Cardiac fibroblast (primary cell): ENCODE measurements at places on chromosomes 2 and 18.

GRCh38 chr18:7957297-7957696 is 390.2 kb downstream of the PTPRM start:
- no peak for DNase-seq

DNA sequence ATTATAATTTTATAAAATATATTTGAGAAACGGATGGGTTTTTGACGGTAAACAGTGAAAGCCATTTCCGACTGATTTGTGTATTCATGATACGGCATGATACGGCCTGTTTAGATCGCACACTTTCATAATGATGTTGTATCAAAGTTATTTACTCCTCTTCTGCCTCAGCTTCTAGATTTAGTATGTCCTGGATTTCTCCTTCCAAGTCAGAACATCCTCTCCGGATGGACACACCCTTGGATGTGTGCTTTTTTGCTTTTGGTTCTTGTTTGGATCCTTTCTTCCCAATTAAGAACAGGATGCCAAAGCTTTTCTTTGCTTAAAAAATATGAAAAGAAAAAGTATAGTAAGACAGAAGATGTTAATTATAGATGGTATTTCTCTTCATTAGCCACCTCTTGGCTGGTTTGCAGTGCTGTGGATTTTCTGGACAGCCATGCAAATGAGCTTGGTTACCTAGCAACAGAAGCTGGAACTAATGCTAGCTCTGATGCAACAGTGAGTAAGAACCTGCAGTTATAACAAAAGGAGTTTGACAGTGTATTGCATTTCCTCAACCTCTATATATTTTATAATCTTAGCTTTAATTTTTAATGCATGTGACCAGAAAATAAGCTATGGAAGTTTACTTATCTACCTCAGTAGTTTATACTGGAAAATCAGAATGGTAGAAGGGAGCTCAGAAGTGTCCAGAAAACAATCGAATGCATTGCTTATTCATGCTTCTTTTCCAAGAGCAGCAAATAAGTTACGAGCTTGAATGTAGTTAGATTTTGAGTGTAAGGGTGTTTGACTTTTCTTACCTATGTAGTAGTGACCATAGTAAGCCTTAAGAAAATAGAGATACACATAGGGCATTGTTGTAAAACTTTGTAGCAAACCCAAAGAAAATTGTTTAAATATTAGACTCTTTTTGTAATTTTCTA is 27.9 kb downstream of the RMND5A start:
- DNase-seq: peak; percentile 81

- DNase-seq: no peak
Observed at GRCh38 chr2:198807131-198807530, 650.6 kb downstream of the SATB2 start.

- no peak for DNase-seq
Observed at GRCh38 chr18:8001711-8002301, 434.7 kb downstream of the PTPRM start.

DNA sequence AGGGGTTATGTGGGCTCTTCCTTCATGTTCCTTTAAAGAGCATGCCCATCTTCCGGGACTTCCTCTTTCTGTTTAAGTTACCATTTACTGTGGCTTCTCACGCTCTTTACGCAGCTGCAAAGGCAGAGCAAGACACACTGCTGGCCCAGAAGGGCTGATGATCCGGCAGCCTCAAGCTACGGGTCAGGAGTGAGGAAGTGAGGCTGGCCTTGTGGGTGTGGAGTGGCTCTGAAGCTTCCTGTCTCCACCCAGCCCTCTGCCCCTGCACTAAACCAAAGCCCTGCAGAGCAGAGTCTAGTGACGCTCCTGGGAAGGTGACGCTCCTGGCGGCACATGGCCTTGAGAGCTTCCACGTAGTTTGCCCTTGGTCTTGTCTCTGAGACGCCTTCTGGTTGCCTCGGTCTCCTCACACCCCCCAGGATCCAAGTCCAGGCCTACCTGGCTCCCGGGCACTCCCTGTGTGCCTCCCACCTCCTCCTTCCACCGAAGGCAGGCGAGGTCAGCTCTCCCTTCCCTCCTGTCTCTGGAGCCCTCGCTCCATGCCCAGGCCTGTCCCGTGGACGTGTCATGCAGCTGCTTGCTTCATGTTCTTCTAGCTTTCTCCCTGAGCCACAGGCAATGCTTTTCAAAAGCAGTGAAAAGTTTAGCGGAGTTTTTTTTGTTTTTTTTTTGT is 50.3 kb downstream of the ARL4C start:
- DNase-seq: no peak

- peak; percentile 68 for DNase-seq
Observed at GRCh38 chr2:235026649-235027557, 75.1 kb downstream of the SH3BP4 start.

- no peak for DNase-seq
Observed at GRCh38 chr2:141508086-141508752, 622.6 kb downstream of the LRP1B start.

GRCh38 chr18:31555971-31556747 is 35.5 kb upstream of the TTR start:
- DNase-seq: peak; percentile 85

- DNase-seq: no peak
Observed at GRCh38 chr2:20054119-20054518, 2.7 kb upstream of the LAPTM4A start.

- no peak for DNase-seq
Observed at GRCh38 chr18:70107091-70107490, 98.4 kb downstream of the RTTN start.

- no peak for DNase-seq
Observed at GRCh38 chr18:76578571-76579300, 83.7 kb upstream of the ZNF516 start.

DNA sequence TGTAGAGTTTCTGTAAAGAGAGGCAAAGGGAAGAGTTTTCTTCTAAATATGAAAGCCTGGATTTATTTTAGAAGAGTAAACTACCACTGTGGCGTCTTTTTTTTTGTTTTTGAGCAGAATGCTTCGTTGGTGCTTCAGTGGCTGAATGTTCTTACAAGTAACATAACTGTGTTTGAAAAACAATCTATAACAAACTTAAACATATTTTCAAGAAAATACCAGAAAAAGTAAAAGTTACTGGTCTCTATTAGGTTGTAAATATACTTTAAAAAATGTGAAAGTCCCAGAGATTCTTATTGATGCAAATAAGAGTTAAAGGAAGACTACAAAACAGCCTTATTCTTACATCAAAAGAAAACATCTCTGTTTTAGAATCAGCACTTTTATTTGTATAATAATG is 76.2 kb downstream of the NEB start:
- no peak for DNase-seq

- DNase-seq: no peak
Observed at GRCh38 chr2:88082781-88083180, 15.2 kb downstream of the SMYD1 start.

- no peak for DNase-seq
Observed at GRCh38 chr18:44862112-44862511, 181.4 kb downstream of the SETBP1 start.

DNA sequence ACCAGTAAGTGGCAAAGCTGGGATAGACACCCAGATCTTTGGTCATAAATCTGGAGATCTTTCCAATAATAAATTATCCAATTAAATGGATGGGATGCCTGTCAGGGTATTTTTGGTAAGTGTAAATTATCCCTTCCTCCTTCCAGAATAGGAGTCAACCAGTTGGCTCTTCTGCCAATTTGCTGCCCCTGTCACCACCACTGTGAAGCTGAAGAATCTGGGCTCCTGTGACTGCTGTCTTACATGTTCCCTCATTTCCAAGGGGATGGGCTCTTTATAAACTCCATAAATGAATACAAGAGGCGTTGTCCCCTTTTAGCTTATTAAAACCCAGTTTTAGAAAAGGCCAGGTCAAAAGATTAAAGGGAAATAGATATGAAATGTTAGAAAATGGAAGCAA is 17.8 kb upstream of the BMP10 start:
- no peak for DNase-seq

GRCh38 chr2:62408241-62408677 is 97.7 kb downstream of the TMEM17 start:
- peak; percentile 15 for DNase-seq

DNA sequence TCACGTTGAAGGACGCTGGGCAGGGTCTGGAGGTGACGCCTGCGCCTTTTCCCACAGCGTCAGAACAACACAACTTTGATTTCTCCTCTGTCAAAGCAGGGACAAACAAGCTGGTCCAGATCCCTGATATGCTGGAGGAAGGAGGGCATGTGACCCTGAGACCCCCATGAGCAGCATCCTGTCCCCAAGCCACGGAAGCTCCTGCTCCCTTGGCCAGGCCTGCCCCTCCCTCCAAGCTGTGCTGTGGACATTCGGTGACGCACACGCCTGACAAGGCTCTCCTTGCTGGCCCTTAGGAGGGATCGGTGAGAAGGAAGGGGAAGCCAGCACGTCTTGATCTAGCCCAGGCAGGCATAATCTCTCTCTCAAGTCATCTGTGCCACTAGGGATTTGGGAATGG is 11.3 kb downstream of the MLPH start:
- DNase-seq: peak; percentile 15

DNA sequence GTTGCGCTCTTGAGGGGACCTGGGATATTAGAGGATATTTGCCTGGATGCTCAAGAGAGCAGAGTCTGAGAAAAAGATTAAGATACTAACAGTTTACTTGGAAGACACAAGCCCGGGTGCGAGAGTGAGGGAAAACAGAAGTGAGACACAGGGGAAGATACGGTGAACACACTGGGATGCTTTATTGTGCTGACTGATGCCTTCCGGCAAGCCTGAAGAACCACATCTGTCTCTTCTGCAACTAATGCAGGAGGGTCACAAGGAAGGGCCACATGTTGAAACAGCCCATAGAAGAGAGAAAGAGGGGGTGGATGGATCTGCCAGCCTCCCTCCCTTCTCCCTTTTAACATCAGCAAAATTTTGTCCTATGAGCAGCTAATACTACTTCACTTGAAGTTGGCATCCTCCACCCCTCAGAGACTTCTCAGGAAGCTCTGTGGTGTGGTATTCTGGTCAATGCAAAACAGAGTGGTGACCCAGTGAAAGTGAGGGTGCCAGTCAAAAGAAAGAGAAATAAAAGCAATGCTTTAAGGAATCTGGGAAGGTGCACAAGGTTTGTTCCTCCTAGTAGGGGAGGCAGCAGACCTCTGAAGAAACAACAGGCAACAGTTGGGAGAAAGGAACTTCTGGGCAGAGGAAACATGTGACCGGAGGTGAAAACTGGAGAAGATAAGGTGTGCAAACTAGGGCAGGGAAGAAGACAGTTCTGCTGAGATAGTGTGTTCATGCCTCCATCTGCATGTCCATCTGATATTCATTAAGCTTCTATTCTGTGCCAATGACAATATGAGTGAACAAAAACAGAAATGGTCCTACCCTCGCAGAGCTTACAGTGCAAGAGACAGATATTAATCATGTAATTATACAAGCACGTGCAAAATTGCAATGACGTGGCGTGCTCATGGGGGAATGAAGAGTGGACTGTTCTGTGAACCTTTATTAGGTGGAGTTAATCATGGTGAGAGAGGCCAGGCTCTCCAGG is 107.1 kb downstream of the LYPD6B start:
- DNase-seq: no peak

- DNase-seq: peak; percentile 36
Observed at GRCh38 chr2:54081574-54081973, 33.8 kb upstream of the ACYP2 start.

DNA sequence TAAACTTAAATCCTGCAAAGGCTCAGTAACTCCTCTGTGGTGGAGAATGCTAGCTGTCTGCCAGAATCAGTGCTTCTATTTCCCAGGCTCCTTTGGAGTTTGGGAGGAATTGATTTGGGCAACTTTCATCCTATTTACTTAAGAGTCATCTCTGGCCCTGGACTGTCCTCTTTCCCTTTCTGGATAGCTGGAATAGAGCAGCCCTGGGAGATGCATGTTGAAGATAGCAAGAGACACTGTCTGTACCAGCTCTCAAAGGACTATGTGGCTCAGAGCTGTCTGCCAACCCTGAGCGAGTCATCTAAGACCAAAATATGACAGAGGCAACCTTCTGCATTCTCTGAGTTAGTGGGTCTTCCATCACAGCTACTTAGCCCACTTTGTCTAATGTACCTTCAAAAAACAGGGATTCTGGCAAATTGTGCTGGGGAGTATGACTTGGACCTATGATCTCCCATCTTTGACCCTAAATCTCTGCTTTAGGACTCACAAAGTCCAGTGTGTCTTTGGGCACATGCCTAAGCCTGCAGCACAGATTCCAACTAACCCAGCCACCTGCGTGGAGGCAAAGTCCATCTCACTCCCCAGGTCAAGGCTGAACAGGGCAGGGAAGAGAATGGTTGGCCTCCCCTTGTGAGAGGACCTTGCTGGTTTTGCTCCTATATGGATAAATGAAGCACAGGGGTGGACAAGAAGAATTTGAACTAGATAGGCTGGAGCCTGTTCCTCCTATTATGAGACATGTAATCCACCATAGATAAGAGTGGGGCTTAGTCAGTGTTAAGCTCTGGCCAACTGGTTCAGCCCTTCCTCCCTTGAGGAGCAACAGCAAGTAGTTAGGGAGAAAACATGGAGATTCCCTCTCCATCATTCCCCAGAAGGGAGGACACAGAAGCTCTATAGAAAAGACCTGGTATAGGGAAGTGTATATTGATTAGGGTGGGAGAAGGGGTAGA is 99.1 kb upstream of the PELI1 start:
- DNase-seq: no peak

GRCh38 chr18:32803568-32803967 is 30.7 kb upstream of the KLHL14 start:
- no peak for DNase-seq

- no peak for DNase-seq
Observed at GRCh38 chr2:71880287-71880686, 267.4 kb downstream of the CYP26B1 start.

DNA sequence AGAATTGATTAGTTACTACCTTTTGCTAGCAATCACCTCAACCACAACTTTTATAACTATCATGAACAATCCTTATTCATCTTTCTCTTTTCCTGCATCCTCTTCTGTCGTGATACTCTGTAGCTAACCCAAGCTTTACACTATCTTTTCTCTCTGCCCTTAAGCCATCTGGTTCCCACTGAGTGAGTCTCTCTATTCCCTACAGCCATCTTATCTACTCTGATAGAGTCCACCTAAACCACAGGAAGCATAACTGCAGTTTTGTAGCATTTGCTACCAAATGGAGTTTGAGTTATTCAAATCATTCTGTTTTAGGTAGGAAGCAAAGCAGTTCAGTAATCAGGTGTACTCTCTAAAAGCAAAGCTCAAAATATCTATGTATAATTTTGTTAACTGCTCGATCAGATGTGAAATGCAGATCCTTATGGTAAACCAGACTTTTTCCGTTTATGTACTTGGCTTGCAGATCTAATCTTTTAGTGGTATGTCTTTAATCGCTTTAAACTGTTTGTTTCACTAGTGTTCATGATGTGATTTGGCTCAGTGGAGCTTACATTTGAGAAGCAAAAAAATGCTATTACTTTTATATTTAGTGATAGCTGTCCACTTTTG is 91.0 kb downstream of the CSRNP3 start:
- DNase-seq: no peak

- peak; percentile 66 for DNase-seq
Observed at GRCh38 chr2:30362468-30363081, 84.5 kb upstream of the LCLAT1 start.

DNA sequence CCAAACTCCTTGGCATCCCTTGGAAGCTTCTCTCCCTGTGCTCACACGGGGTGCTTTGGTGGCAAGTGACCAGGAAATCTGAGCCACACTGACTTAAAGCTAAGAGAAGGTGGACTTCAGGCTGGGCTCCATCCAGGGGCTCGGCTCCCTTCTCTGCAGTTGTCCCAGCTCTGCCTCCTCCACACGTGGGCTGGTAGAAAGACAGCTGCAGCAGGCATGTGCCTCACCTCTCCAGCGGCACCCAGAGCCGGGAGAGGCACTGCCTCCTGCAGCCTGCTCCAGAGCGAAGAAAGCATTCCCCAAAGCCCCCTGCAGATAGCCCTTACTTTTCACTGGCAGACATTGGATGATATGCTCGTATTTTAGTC is 11.3 kb downstream of the KCNF1 start:
- DNase-seq: no peak
